CD4-positive, alpha-beta T cell treated with Interleukin-10 for 1 hour (primary cell): ENCODE measurements at places on chromosomes 6 and 20.

DNA sequence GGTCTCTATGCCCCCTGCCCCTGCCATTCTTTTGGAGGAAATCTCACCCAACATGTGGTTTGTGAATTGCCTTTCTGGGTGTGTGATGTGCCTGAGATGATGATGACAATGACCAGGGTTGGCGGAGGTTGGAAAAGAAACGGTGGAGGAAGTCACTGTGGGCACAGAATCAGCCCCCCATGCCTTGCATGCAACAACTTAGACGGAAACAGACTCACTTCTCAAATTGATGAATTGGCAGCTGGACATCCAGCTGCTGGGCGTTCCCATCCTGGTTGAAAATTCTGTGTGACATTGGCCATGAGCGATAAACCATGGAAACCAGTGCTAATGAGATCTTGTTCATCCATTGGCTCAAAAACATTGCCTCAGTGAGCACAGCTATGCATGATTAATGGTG is 95.8 kb upstream of the LY86 start:
- DNase-seq, result no peak

DNA sequence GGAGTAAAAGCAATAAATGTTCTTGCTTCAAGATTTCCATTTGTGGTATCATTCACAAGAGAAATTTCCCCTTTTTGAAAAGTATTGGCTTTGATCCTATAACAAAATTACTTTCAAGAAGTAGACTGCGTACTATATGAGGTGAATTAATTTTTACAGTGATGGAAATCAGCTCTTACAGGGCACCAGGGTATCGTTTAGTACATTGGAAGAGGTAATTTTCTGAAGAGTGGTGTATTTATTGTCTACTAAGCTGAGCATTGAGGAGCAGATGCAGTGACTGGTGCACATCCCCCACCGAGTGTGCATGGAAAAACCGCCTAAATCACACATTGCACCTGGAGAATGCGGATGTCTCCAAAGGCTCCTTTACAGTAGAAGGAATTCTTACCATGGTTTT is 209.5 kb downstream of the SAMD5 start:
- DNase-seq, result no peak

- no peak for DNase-seq
Measured at GRCh38 chr20:9145142-9145541, 76.3 kb downstream of the PLCB4 start.

- no peak for DNase-seq
Measured at GRCh38 chr6:53446151-53446550, 97.4 kb upstream of the ELOVL5 start.

- DNase-seq, result no peak
Measured at GRCh38 chr6:24140591-24140990, 14.6 kb downstream of the NRSN1 start.

GRCh38 chr6:152973916-152974315 is 8.9 kb downstream of the FBXO5 start:
- no peak for DNase-seq

GRCh38 chr20:5608442-5609161 is 141.6 kb upstream of the SHLD1 start:
- peak; percentile 44 for DNase-seq

DNA sequence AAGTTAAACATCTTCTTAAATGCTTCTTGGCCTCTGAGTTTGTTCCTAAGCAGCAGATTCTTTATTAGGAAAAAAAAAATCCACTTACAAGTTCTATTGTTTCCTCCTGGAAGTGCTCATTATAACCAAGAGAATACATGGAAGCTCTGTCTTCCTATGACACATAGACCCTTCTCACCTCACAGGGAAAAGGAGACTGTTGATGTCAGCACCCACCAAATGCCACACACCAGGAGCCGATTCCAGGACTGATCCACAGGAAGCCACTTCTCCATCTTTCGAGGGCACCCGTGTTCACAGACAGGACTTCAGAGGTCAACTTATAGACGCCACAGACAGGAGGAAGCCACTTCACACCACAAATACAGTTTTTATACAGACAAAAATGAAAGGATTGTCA is 13.4 kb upstream of the BNIP5 start:
- DNase-seq, result no peak

DNA sequence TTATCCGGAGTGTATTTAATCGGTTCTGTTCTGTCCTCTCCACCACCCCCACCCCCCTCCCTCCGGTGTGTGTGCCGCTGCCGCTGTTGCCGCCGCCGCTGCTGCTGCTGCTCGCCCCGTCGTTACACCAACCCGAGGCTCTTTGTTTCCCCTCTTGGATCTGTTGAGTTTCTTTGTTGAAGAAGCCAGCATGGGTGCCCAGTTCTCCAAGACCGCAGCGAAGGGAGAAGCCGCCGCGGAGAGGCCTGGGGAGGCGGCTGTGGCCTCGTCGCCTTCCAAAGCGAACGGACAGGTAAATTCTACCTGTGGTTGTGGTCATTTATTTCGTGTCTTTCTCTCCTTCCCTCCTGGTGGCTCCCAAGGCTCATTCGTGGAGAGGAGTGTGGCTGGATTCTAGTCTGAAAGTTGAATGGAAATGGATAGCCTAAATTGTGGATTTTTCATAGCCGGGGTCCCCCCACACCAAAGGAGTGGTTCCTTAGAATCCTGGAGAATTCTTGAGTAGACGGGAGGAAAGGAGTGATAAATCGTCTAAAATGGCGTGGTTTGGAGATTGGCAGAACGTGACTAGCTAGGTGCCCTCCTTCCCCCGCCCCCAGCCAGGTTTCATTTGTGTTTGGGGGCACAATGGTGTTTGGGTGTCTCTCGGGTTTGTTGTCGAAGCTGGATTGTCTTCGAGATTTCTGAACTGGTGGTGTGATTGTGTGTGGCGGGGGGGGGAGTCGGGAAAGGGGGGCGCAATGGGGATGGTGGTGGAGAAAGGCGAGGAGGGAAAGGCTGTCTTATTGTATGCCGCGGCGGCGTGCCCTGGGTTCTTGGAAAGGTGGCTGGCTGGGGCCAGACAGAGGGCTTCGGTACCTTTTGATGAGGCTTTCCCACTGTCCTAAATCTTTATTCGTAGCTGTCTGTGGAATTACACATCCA is 673 bp downstream of the MARCKS start:
- DNase-seq, result no peak

DNA sequence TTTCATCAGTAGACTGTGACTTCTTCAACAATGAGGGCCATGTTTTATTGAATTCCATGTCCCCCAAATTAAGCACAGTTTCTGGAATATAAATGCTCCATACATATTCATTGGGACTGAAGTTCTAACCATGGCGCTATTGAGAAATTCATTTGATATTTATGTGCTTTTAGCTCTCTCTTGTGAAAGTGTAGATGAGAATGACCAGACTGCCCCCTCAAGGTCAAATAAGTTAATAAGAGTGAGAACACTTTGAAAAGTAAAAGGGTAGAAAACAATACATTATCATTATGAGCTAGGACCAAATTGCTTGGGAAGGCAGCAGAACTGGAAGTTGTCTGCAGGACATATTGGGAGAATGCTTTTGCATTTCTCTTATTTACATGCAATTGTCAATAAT is 597.9 kb downstream of the EPM2A start:
- no peak for DNase-seq

DNA sequence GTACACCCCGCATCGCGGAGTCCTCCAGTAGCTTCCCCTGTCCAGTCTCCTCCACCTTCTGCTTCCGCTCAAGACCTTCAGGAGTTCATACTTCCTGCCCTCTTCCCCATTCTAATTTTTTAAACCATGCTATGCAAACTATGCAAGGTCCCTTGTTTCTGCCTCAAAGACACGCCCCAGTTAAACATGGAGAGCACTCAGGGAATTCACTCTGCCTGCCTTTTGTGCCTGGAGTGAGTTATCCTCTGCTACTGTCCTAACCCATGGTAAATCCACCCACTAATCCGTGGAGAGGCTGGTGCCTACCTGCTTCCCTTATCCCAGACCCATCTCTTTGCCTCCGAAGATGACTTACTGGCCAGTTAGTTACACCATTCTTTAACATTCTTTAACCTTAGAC is 473.7 kb upstream of the JARID2 start:
- no peak for DNase-seq

GRCh38 chr20:61254881-61255626 is 3.0 kb downstream of the CDH4 start:
- DNase-seq, result no peak

DNA sequence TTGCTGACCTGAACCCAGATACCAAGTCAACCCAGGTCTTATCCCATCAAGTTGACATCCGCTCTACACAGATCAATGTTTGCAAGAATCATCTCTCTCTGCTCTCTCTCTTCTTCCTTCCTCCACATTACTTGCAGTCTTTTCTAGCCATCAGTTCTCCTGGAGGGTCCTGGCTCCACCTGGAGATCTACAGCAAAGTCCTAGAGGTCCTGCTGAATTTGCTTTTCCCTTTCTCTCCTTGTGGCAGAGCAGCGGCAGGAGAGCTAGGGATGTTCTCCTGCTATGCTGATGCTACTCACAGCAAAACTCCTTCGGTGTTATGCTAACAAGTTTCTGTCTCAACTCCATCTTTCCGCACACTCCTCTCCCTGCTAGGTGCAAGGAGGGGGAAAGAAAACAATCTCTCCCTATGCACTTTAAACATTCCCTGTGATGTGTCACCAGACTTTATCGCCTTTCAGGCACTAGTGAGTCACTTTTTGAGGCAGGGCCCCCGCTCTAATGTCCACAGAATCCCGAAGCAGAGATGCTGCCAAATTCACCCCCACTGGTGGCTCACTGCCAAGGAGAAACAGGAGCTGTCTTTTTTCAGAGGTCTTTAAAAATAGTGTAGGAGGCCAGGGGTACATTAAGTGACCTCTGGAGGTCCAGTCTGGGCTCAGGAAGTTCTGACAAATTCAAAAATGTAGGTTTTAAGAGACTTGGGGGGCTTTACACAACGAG is 62.6 kb downstream of the FAM50B start:
- no peak for DNase-seq

GRCh38 chr20:31566658-31567379 is 38.3 kb upstream of the ID1 start:
- DNase-seq, result no peak

GRCh38 chr20:61118429-61119224 is 133.4 kb upstream of the CDH4 start:
- DNase-seq, result no peak
